Stimulated activated CD8-positive, alpha-beta memory T cell treated with anti-CD3 and anti-CD28 coated beads, Interleukin-15, amount 100 ng/mL, for 48 hours (primary cell): ENCODE measurements at places on chromosomes 2 and 18.

DNA sequence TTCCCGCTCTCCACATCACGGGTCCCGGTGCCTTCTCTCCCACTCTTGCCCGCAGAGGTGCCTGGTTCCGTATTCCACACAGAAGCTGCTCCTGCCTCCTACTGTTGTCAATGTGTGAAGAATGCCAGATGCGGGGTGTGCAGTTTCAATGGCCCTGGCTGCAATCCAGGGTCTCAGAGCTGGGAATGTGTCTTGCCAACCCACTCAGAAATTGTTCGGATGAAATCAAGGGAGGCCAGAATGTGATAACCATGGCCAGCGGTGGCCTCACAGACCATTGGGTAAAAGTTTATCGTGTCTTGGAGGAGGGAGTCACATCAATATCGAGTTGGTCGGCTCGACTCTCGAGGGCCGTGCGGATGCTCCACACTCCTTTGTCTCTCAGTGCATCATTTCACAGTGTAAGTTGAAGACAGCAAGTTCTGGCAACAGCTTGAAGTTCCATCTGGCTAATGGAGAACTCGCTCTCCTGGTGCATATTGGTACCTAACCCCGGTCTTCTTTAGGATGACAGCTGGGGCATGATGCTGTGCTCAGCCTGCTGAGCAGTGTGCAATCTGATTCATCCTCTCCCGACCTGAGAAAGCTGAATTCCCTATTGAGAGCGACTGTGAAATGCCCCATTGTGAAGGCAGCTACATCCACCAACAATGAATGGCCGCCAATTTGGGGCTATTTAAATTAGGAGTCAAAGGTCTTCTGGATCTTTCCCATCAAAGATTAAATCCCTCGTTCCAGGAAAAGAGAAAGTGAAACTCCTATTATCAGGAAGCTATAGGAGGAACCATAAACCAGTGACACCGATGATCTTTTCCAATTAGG lies 389.0 kb downstream of the SOX11 start:
- DNase-seq: no peak

GRCh38 chr18:635171-635570 lies 22.3 kb upstream of the TYMS start:
- no peak for DNase-seq

DNA sequence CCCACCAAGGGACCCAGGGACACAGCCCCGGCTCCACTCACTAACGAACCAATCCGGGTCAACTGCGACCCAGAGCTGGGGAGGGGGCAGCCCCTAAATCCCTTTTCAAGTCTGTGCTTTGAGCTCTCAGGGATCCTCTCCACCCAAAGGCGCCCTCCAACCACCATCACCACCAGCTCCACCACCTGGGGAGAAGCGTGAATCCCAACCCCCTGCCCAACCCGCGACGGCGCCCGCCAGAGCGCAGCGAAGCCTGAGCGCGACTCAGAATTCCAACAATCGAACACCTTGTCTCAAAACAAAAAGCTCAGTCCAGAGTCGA lies 497 bp downstream of the DSC3 start:
- DNase-seq: no peak

DNA sequence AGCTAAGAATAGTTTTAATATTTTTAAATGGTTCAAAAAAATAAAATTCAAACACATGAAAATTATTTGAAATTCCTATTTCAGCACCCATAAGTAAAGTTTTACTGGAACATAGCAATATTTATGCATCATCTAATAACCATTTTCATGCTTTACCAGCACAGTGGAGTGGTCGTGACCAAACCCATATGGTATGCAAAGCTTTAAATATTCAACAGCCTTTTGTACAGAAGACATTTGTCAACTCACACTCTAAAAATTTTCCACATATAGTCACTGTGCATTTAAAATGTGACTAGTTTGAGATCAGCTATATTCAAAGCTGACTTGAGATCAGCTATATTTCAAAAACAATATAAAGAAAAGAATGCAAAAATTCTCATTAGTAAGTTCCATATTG lies 46.2 kb downstream of the PUM2 start:
- no peak for DNase-seq

- DNase-seq: no peak
These were observed 533.6 kb upstream of the FSHR start for GRCh38 chr2:49687918-49688317.

DNA sequence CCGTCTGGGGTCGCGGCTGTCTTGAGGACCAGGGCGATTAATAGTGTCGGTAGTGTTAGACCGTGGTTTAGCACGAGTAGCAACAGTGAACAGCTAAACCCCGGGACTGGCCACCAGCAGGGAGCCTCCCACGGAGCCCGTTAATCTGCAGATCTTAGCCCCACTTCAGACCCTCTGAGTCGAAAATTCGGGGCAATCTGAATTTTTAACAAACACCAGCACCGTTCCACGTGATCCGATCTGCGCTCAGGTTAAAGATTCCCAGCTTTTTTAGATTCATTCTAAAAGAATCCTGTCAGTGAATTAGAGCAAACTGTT lies 479 bp upstream of the ATP5F1A start:
- DNase-seq: no peak

DNA sequence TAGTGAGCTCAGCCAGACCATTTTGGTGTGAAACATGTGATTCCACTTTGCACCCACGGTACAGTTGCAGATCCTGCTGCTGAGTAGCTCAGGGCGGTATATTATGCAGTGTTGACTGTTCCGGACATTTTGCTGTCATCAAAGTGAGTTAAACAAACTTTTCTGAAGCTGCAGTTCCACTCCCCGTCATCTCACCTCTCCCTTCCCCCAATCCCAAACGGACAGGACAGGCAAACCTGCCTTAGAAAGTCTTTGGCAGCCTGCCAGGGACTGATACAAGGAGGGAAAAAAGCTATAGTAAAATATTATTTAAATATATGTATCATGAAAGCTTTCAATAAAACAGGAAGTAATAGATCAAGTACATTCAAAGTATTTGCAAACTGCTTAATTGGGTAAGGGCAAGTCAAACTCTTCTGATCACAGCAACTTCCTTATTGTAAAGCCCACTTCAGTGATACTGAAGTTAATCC lies 35.5 kb upstream of the SP5 start:
- no peak for DNase-seq

GRCh38 chr2:8378016-8378810 lies 303.6 kb upstream of the ID2 start:
- DNase-seq: no peak

DNA sequence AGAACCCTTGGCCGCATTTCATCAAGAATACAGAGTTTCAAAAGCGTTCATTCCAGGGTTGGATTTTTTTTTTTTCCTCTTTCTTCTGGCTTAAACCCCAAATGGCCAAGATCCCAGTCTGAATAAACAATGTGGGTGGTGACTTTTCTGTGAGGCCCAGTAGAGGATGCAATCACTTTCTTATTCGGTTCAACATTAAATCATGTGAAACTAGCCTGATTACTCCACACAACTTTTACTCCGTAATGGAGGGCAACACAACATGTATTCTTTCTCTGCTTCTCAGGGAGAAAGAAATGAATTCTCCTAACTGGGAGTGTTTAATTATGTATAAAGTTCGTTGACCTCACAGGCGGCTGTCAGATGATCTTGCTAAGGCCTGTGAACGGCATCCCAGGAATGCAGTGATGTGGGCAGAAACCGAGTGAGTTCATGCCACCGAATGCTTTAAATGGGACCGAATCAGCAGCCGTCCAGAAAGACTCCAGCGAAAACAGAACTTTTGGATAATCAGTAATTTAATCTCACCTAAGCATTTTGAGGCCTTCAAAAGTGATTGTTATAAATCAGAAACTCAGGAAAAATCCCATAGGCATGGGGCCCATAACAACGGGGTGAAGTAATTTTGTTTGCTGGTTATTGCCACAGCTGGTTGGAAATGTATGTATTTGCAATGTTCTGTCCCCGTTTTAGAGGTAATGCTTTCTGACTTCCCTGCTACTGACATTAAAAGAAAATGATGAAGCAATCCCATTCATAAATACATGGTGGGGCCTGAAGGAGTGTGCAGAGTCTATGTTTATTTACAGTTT lies 81.5 kb downstream of the BCL2 start:
- no peak for DNase-seq

DNA sequence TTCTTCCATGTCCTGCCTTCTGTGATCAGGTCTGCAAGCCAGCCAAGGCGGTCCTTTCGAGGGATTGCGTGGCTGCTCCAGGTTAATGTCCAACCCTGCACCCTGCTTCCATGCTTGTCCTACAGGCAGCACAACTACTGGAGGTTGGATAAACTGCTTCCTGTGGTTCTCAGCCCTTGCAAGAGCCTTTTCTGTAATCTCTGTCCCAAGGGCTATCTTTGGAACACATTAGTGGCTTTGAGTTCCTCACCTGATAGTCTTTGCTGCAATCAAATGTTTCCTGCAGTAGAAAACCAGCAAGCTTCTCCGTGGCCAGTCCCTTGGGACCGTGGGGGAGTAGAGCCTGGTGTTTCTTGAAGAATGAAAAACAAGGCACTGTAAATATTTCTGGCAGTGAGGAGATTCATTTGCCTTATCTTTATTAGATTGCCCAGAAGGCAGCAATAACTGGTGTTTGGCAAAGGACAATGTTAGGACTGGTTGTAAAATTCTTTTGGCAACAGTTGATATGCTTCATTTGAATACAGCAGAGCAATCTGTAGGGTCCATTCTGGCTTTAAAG lies 214.4 kb downstream of the FHOD3 start:
- no peak for DNase-seq

DNA sequence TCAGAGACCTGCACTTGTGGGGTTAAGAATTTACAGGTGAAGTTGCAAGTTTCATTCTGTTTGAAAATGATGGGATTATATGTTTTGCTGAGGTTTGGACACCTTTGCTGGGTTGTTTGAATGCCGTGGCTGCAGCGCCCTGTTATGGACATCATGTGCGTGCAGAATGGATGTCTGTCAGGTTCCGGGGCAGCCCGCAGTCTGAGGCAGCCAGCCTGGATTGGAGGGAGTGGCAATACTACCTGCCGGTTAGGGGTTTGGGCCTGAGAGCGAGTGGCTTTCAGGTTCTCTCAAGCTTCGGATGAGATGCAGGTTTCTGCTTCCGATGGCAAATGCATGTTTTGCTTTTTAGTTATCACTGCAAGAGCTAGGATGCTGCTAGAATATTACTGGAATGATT lies 1.1 kb downstream of the CASP8 start:
- peak; percentile 34 for DNase-seq

DNA sequence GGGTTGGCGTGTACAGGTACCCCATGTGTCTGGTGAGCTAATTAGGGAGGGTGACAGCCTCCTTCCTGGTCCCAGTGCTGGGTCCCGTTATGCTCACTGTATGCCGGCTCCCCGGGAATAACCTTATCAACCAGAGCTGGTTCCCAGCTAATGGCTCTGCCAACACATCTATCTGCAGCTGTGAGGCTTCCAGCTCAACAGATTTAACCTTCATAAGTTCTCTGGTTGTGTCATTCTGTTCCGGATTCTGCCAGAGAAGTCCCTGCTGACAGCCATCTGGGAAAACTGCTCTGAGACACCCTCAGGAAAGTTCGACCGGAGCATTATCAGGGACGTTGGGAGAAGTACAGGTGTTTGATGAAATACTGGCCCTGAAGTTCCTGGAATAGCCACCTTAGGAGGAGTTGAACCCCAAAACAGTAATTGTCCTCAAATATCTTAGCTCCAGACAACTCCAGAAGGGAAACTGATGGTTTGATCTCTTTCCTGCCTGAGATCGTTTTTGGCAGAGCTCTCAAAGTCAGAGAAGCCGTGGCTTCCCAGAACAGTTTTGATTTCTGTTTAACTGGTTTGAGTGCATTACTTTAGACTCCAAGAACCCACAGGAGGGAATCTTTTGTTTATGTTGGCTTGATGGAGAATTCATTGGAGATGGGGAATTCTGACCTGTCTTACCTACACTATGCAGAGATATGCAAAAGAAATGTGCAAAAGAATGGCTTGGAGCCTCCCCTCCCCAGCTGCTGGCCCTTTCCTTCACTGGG lies 39.4 kb upstream of the TXNDC2 start:
- DNase-seq: no peak

- no peak for DNase-seq
These were observed 124.3 kb upstream of the FOSL2 start for GRCh38 chr2:28268386-28268785.

DNA sequence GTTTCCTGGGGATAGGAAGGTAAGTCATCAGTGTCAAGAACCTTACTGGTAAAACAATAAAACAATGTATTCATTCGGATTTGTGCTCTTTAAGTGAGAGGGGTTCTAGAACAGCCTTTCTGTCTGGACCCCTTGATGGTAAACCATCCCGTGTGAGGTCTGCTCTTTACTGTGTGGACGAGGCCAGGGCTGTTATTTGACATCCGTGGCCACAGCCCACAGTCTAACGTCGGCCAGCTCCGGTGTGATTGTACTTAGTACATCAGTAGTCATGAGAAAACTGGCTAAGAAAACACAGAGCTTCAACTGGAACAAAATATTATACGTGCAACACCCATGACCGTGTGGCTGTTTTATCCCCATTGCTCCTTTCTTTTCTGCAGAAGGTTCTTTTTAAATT lies 62.0 kb downstream of the SLC35F5 start:
- no peak for DNase-seq

- no peak for DNase-seq
These were observed 6.8 kb upstream of the DDX1 start for GRCh38 chr2:15584767-15585469.

DNA sequence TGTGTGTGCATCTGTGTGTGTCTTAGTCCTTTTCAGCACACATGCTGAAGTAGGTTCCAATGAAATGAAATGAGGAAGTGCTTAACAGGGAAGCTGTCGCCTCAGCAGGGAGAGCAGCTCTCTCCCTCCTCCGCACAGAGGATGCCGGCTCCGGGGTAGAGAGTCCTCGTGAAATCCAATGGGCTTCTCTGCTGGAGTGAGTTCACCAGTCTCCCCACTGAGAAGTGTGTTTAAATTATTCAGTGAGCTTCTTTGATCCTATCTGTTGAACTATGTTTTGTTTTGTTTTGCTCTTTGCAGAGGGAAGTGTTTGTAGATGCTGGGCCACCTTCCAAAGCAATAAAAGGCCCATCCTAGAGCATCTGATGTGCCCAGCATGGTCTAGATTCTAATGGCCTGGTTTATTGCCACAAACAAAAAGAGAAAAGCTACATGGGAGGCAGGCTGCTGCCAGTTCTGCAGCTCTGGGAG lies 6.7 kb downstream of the PPP1R7 start:
- no peak for DNase-seq
